Endothelial cell of umbilical vein (primary cell): ENCODE measurements at places on chromosomes 7 and 10. TPM values are rescaled to one million over a fixed set of nuclear protein-coding genes. Genes with fewer than 3 reads are reported as not detected.

Gene HYCC1
- polyA plus RNA-seq: 9.5 and 14.5 TPM in 2 replicates

Gene UTF1
- not detected in 2 replicates for polyA plus RNA-seq

Gene NXPH1
- polyA plus RNA-seq: not detected in 2 replicates

Gene THSD7A
- 2.8 and 3.3 TPM in 2 replicates for polyA plus RNA-seq

Gene ADCK2
- 10.3 and 11.2 TPM in 2 replicates for polyA plus RNA-seq

Gene JMJD1C
- polyA plus RNA-seq: 23.9 and 32.1 TPM in 2 replicates

Gene ATOH7
- polyA plus RNA-seq: 0.05 TPM in 1 of 2 replicates, not detected in the other

Gene ZFAND4
- polyA plus RNA-seq: 1.5 TPM in 2 replicates

Gene KLF14
- polyA plus RNA-seq: 0.01 TPM in 1 of 2 replicates, not detected in the other

Gene CC2D2B
- 0.03 and 0.21 TPM in 2 replicates for polyA plus RNA-seq

Gene OR2A5
- not detected in 2 replicates for polyA plus RNA-seq

Gene CHST3
- 5.5 and 6.0 TPM in 2 replicates for polyA plus RNA-seq

Gene ASZ1
- polyA plus RNA-seq: not detected in 2 replicates

Gene VAX1
- not detected in 2 replicates for polyA plus RNA-seq

Gene ACBD7
- 1.2 TPM in 2 replicates for polyA plus RNA-seq

Gene ADAM22
- 0.19 and 0.33 TPM in 2 replicates for polyA plus RNA-seq
